G401 (cell line): ENCODE measurements at places on chromosomes 1 and 21. TPM values are rescaled to one million over a fixed set of nuclear protein-coding genes. Genes with fewer than 3 reads are reported as not detected.

GRCh38 chr1:165050246-165050645, 306.3 kb downstream of the LMX1A start:
- no peak for DNase-seq

The CD101 gene
- 0.55 and 1.2 TPM in 2 replicates for total RNA-seq

DNA sequence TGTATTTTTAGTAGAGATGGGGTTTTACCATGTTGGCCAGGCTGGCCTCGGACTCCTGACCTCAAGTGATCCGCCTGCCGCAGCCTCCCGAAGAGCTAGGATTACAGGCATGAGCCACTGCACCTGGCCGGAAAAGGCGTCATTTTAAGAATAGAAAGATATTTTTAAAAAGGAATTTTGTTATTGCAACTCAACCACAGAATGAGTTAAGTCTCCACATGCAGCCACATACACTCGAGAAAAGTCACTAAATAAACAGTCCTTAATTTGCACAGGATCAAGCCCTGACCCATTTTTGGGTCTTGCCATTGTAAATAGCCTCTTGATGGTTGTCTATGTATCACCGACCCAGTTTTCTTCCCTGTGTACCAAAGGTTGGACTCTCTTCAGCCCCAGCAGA, 85.5 kb downstream of the FBXO2 start:
- DNase-seq = no peak

- no peak for DNase-seq
These were observed 174.4 kb downstream of the GRIK3 start for GRCh38 chr1:36859926-36860325.

- no peak for DNase-seq
These were observed 2.4 kb downstream of the NTRK1 start for GRCh38 chr1:156862997-156863599.

- no peak for DNase-seq
These were observed 70.2 kb downstream of the DNM3 start for GRCh38 chr1:171911506-171911905.

The TFB2M gene
- total RNA-seq = 8.8 and 8.9 TPM in 2 replicates

- no peak for DNase-seq
These were observed 157.8 kb downstream of the SDCCAG8 start for GRCh38 chr1:243413431-243414151.

- peak; percentile 10 for DNase-seq
These were observed 1.1 kb upstream of the TTC39A start for GRCh38 chr1:51331206-51332100.

DNA sequence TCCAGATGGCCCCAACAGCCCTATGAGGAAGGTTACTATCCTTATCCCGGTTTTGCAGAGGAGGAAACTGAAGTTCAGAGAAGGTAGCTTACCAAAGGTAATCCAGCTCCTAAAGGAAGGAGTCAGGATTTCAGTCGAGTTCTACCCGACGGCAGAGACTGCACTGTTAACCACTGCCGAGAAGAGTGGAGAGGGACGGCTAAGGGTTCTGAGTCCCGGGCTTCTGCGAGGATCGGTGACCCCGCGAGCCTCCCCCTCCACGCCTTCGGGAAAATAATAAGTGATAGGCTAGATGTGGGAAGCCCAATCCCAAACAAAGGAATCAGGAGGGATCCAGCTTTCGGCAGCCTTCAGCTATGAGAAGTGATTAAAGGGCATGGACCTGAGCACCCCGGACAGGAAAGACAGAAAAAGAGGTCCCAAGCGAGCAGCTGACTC, 587 bp downstream of the TMEM53 start:
- DNase-seq = no peak

- no peak for DNase-seq
These were observed 1.5 kb upstream of the ARHGEF11 start for GRCh38 chr1:157047062-157047410.

DNA sequence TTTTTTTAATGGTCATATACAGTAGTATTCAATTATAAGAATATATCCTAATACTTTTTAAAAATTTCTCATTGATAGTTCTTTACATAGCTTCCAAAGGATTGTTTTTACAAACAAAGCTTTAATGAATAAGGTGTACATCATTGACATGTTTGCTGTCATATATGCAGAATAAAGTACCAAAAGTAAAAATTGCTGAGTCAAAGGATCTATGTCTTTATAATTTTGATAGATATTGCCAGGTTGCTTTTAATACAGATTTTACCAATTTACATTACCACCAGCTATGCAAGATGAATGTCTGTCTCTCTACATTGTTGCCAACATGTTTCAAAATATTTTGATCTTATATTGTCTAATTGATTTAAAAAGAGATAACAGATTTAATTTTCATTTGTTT, 173.9 kb upstream of the FAM78B start:
- no peak for DNase-seq

DNA sequence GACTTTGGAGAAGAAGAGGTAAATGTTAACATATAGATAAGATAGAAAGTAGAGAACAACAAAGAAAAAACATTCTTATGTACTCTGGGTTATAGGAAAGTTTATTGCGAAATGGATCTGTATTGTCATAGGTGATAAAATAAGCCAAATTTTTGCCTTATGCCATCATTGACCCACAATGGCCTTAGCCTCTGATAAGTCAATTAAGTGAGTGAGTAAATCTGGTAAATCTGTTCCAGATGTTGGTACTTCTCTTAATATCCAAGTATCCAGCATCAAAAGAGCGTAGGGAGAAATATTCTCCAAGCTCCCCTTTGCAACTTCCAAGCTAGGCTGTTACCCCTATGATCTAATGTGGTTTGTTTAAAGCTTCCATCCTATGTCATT, 38.3 kb upstream of the CLCA4 start:
- DNase-seq = no peak

DNA sequence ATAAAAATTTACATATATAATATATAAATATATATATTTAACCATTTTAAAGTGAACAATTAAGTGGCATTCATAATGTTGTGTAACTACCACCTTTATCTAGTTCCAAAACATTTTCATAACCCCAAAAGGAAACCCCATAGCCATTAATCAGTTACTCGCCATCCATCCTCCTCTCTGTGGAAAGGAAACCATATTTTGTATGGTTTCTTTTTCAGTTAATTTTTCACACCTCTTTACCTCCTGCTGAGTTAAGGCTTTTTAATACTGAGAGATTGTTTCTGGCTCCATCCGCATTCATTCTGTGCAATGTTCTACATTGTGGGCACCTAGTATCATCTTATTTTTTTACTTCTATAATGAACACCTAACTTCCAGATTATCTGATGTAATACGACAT, 512.1 kb downstream of the LMO4 start:
- DNase-seq = no peak

DNA sequence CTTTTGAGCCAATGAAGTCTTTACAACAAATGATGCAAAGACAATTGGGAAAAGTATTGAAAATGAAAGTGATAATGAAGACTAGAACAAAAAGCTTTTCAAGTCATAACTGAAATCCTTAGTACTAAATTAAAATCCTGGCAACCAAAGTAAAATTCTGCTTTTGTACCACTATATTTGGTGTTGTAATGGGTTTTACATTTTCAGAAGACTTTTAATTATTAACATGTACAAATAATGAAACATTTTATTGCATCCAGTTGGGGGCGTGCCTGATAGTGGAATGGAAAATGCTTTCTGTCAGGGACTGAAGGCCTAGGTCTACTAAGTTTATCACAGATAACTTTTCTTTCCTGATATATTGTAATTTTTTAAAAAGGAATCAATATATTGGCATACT, 89.4 kb downstream of the SDCCAG8 start:
- peak; percentile 88 for DNase-seq

GRCh38 chr1:55378582-55378981, 163.4 kb upstream of the USP24 start:
- peak; percentile 12 for DNase-seq

GRCh38 chr1:231590453-231591198, 36.0 kb upstream of the DISC1 start:
- DNase-seq = peak; percentile 64

GRCh38 chr1:43381612-43382011, 8.0 kb downstream of the MED8 start:
- DNase-seq = no peak

DNA sequence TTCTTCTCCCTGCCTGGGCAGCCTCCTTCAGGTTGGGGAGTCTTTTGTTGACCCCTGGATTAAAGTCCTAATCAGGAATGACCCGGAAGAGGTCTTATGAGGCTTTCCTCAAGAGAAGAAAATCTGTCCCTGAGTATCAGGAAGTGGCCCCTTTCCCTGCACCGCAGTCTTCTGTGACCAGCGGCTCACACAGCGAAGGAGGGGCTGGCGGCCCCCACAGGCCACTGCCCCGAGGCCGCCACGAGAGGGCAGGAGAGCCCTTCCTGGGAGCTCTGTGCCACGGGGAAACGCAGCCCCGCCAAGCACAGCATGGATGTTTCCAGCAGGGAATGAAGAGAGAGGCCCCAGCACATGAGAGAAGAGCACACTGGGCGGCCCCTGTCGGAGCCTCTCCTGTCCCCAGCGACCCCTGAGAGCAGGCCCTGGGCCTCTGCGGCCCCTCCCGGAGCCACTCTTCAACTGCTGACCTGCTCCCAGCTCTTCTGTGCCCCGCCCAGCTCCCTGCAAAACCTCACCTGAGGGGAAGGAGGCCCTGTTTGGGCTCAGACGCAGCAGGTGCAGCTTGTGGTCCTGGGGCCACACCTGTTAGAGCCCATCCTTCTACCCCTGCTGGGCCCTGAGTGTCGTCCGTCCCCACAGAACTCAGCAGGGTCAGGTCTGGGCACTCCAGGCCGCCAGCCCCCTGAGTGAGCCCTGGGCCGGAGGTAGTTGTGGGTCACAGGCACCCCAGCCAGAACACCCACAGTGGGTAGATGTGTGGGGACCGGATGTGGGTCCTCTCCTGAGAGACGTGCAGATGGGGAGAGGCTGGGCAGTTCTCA, 4.9 kb upstream of the POFUT2 start:
- peak; percentile 87 for DNase-seq

GRCh38 chr1:30749691-30750583, 7.6 kb downstream of the LAPTM5 start:
- DNase-seq = no peak

- DNase-seq = no peak
These were observed 8.3 kb upstream of the LGALS8 start for GRCh38 chr1:236515443-236515958.

GRCh38 chr1:40954626-40955025, 24.9 kb upstream of the CTPS1 start:
- DNase-seq = no peak

The CNST gene
- total RNA-seq = 17.4 and 20.6 TPM in 2 replicates

The PROK1 gene
- total RNA-seq = not detected in 2 replicates

DNA sequence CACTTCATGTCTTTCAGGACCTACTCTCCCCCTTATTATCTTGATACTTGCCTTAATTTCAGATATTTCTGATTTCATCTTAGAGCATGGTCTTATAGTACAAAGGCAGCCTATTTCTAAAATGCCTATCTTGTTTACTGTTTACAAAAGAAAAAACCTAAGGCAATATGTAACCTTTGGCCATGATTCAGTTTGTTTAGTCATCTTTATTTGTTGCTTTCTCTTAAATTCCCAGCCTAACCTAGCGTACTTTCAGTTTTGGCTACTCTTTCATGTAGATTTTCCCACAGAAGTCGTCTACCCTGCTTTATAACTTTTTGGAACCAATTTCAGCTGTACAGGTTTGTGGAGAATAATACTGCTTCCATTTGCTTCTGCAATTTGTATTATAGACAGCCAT, 81.8 kb downstream of the KIF1B start:
- no peak for DNase-seq

DNA sequence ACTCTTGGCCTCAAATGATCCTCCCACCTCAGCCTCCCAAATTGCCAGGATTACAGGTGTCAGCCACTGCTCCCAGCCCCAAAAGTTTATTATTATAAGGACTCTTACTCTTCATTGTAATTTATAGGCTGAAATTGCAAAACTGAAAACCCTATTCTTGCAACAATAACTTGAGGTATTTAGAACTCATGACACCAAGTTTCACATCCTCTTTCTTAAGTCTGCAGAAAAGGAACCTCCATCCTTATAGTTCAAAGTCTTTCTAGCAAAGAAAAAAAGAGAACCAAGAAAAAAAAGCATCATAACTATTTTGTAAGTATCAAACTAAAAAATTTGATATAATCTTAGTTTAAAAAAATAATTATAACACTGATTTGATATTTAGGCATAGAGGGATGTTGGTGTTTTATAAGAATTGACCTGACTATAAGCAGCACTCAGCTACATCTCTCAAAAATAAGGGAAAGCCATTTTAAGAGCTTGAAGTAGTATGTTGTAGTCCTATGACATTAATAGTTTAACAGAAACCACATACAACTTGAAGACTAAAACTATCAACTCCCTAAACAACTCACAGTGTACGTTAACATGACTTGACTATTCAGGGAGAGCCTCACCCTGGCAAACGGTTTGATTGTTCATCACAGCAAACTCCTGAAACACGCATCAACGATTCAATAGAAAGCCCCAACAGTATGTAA, 122.4 kb downstream of the AKT3 start:
- no peak for DNase-seq

GRCh38 chr1:93584261-93585003, 97.2 kb downstream of the BCAR3 start:
- peak; percentile 6 for DNase-seq

The FAM89A gene
- 0.74 and 3.1 TPM in 2 replicates for total RNA-seq

DNA sequence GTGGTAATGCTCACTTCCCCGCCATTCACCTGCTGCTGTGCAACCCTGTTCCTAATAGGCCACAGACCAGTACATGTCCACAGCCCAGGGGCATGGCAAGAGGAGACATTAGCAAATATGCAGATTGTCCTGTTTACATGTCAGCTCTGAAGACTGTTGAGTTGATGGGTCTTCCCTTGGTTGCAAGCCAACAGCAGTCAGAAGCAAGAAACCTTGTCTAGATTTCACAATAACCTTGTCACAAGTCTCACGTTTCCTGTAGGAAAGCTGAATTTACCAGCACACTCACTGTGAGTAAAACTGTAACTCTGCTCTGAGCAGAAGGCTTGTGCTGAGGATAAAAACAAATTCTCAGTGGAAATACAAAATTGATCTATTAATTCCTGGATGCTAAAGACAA, 195.1 kb downstream of the HLX start:
- no peak for DNase-seq

GRCh38 chr1:46530791-46531409, 20.5 kb downstream of the KNCN start:
- no peak for DNase-seq

DNA sequence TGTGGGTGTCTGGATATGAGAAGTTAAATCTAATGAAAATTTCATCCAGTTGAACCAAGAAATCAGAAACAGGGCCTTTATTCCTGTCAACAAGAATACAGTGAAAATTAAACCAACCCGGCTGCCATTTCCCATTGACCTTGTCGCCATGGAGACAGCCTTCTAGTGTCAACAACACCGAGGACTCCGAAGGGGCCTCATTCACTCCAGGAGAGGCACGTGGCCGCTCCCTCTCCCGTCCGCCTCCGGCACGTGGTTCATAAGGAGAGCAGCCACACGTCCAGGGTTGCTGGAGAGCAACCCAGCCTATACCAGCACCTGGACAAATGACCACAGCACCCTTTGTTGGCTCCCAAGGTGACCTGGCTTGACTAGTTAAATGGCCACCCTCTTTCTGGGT, 120.3 kb upstream of the VAMP3 start:
- DNase-seq = no peak

- DNase-seq = no peak
These were observed 503.2 kb upstream of the CAMK1G start for GRCh38 chr1:209080170-209080781.

The IRF6 gene
- not detected in 2 replicates for total RNA-seq

The C1orf105 gene
- not detected in 2 replicates for total RNA-seq

GRCh38 chr1:234969011-234969441, 159.6 kb downstream of the TOMM20 start:
- DNase-seq = no peak
